ENCODE measurements at places on chromosomes 5 and 9. TPM values are rescaled to one million over a fixed set of nuclear protein-coding genes. Genes with fewer than 3 reads are reported as not detected.

ALDOB gene
- 0.83 TPM for total RNA-seq

RNF183 gene
- total RNA-seq = not detected

TMEM38B gene
- 10.7 TPM for total RNA-seq

LURAP1L gene
- 17.8 TPM for total RNA-seq

FOXD4 gene
- 1.1 TPM for total RNA-seq

ERAP2 gene
- 7.7 TPM for total RNA-seq

PCDHA1 gene
- total RNA-seq = not detected

GLE1 gene
- 29.4 TPM for total RNA-seq

CDH6 gene
- 6.9 TPM for total RNA-seq

PCDHB10 gene
- 3.9 TPM for total RNA-seq

SMIM23 gene
- not detected for total RNA-seq

FBP2 gene
- total RNA-seq = not detected

GPR151 gene
- total RNA-seq = not detected

GHR gene
- total RNA-seq = 11.8 TPM

DNAJC25 gene
- 11.5 TPM for total RNA-seq

MORN5 gene
- total RNA-seq = 34.1 TPM

EXOSC2 gene
- 19.3 TPM for total RNA-seq

TAS2R1 gene
- not detected for total RNA-seq

MUSK gene
- total RNA-seq = 5.8 TPM

FCN2 gene
- total RNA-seq = not detected
